ENCODE measurements at places on chromosomes 2 and 18. TPM values are rescaled to one million over a fixed set of nuclear protein-coding genes. Genes with fewer than 3 reads are reported as not detected.

Gene KCTD1
- 4.0 TPM for total RNA-seq

Gene ZNF514
- total RNA-seq, result 12.1 TPM

Gene TXNDC2
- not detected for total RNA-seq

Gene SERPINB10
- not detected for total RNA-seq

Gene NEU2
- not detected for total RNA-seq

Gene IL18RAP
- 159 TPM for total RNA-seq

Gene SLC11A1
- total RNA-seq, result not detected

Gene STK39
- total RNA-seq, result 39.1 TPM

Gene RBM43
- total RNA-seq, result 4.5 TPM

Gene SLC5A7
- not detected for total RNA-seq

Gene EFHD1
- 0.24 TPM for total RNA-seq

Gene CREB1
- 96.8 TPM for total RNA-seq

Gene TBR1
- total RNA-seq, result not detected

Gene LIMS4
- total RNA-seq, result 0.43 TPM

Gene DPP4
- total RNA-seq, result 102 TPM

Gene SP140
- total RNA-seq, result 55.3 TPM

Gene KCNG2
- total RNA-seq, result not detected

Gene ANKRD30B
- not detected for total RNA-seq

Gene DSG1
- total RNA-seq, result not detected

Gene KCNE4
- total RNA-seq, result not detected

Gene MSTN
- total RNA-seq, result not detected

Gene MATN3
- not detected for total RNA-seq

Gene SLC38A11
- total RNA-seq, result not detected

Gene TSPYL6
- not detected for total RNA-seq

All from natural killer cell treated with Interleukin-12 subunit alpha and Interleukin-12 subunit beta and Interleukin-15 and Interleukin-18, amount 100 ng/mL, for 72 hours (primary cell).